ENCODE measurements at places on chromosomes 5 and 9. TPM values are rescaled to one million over a fixed set of nuclear protein-coding genes. Genes with fewer than 3 reads are reported as not detected.

DNA sequence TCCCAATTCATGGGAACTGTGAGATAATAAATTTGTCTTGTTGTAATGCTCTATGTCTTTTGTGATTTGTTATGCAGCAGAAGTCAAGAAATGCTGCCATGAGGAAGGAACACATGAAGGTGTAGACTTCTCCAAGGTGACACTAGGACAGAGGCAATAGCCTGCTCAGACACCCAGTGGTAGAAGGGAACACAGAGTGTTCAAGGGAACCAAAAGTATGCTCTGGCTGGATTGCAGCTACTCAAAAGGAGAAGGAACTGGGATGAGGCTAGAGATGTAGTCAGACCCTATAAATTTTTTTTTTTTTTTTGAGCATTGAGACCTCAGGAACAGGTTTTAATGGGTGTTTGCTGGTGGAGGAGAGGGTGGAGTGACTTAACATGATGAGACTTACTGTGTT lies 232.5 kb downstream of the PARP8 start:
- DNase-seq = no peak

FOXD4 gene
- 0.10 TPM for total RNA-seq

GRCh38 chr5:173883347-173883924 lies 4.7 kb upstream of the CPEB4 start:
- no peak for DNase-seq

CDH10 gene
- total RNA-seq = 0.79 TPM

DNA sequence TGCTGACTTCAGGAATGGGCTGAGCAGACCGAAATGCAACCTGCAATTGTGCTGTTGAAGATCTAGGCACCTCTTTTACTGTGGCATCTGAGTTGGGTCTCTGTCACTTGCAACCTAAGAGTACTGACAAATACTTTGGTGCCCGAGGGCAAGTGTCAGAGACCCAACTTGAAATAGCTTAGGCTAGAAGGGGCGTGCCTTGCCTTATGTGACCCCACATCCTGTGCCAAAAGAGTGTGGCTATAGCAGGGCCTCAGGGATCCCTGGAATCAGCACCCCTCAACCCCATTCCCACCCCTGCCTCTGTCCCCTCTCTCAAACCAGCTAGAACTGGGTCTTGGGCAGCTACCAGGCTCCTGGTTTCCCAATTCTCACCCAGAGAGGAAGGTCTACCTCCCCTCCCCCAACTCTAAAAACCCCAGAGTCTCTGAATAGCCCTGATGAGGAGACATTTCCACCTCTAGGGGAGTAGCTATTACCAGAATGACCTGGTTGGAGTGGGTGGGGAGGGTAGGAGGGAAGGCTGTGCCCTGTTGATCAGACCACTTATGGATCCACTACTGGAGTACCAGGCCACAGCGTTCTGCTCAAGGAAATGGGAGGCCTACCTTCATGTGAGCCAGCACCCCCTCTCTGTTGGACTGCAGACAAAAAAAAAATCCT lies 17.5 kb downstream of the RAI14 start:
- DNase-seq = no peak

- no peak for DNase-seq
These were observed 118.3 kb downstream of the NR6A1 start for GRCh38 chr9:124652615-124653393.

Data from skin of body (tissue), 3 donors.